ENCODE measurements at places on chromosomes 16 and 17. TPM values are rescaled to one million over a fixed set of nuclear protein-coding genes. Genes with fewer than 3 reads are reported as not detected.

GRCh38 chr16:25823891-25824290 is 132.1 kb downstream of the HS3ST4 start:
- DNase-seq: no peak

DNA sequence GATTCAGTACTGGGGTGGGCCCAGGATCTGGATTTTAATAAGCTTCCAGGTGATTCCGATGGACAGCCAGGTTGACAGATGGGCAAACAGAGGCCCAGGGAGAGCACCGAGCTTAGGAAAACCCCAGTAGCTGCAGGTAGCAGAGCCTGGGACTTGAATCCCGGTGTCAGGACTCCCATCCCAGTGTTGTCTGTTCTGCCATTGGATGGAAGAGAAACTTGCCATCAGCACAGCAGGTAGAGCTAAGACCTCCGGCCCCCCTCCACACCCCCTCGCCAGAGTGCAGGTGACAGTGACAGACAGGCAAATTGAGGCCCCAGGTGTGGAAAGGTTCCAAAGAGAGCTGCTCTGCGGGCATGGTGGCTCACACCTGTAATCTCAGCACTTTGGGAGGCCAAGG is 12.4 kb downstream of the KATNB1 start:
- no peak for DNase-seq

- DNase-seq: no peak
Measured at GRCh38 chr17:76491271-76492122, 9.7 kb downstream of the RHBDF2 start.

- DNase-seq: peak; percentile 95
Measured at GRCh38 chr16:15811481-15812400, 45.1 kb downstream of the MYH11 start.

GRCh38 chr16:65124212-65124548 is 2.3 kb upstream of the CDH11 start:
- DNase-seq: no peak

DNA sequence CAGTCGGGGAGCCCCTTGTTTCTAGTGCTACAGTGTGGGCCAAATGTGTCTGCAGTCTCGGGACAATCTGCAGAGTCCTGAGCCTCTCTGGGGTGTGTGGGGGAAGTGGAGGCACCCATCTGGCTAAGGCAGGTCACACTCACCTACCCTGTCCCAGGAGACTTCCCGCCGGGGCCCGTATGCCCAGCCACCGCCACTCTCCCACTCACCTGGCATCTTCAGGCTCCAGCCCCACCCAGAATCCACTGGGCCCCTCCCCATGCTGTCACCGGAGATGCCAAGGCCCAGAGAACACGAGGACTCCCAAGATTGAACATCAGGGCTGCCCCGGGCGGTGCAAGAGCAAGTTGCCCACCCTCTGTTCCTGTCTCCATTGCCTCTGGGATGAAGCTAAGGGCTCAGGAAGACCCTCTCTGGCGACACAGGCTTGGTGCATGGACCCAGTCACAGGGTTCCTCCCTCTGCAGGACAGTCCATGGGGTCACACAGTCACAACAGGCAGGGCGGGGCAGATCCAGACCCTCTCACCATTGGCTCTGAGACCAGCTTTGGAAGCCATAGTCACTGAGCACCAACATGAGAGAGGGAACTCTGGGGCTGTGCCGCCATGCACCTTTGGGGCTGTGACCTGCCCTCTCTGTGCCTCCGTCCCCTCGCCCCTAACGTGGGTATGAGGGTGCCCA is 38.1 kb downstream of the SREBF1 start:
- DNase-seq: no peak

DNA sequence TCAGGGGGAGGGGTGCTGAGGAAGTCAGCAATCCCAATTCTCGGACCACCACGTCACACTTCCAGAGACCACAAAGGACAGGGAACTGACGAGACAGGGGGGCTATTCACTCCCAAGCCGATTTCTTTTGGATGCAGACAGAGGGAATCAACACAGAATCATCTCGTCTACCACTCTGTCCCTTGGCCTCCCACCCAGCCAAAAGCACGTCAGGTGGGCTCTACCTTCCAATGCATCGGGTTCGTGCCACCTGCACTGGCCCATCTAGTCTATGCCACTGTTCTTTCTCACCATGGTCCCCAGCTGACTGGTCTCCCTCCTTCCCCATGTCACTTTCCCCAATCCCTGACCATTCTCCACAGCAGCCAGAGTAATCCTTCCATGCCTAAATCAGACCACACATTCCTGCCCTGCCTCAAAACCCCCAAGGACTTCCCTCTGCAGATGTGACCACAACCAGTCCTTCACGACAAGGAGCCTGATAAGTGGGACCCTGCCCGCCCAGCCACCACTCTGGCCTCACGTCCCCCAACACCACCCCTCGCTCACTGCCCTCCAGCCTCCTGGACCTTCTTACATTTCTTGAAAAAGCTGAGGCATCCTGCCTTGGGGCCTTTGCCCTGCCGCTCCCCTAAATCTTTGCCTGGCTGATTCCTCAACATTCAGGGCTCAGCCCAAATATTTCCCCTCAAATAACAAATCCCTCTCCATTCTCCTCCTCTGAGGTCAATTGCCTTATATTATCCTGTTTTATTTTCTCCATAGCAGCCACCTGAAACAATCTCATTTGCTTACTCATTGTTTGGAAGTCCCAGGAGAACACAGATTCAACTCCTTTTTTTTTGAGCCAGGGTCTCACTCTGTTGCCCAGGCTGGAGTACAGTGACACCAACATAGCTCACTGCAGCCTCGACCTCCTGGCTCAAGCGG is 70.4 kb downstream of the IL21R start:
- DNase-seq: no peak

DNA sequence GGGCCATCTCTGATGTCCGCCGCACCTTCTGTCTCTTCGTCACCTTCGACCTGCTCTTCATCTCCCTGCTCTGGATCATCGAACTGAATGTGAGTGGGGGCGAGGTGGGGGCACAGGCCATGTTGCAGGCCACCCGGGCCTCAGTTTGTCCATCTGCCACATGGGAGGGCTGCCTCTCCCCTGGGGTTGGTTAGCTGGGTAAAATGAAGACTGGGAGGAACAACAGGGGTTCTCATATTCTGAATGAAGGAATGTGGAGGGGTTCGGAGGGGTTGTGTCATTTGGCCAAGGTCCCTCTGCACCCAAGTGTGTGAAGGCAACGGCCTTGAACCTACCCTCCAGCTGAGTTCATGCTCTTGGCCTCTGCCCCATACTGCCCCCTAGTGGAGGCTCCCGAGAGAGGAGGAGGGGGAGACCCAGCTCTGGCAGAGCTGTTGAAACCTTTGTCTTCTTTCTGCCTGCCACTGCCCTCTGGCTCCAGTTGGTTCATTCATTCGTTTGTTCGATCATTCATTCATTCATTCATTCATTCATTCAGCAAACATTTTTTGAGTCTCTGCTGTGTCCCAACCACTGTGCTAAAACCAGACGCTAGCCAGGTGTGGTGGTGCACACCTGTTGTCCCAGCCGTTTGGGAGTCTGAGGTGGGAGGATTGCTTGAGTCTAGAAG is 11.4 kb upstream of the TCAP start:
- peak; percentile 36 for DNase-seq

- no peak for DNase-seq
Measured at GRCh38 chr16:86048221-86048620, 149.3 kb downstream of the IRF8 start.

GRCh38 chr17:32929588-32929987 is 1.6 kb downstream of the TMEM98 start:
- DNase-seq: no peak

GRCh38 chr17:18070861-18071340 is 16.8 kb upstream of the DRG2 start:
- peak; percentile 38 for DNase-seq

The MPV17L gene
- 1.1 TPM for total RNA-seq

The ZNF423 gene
- 13.5 TPM for total RNA-seq

The TNFRSF17 gene
- total RNA-seq: not detected

The GPR139 gene
- total RNA-seq: not detected

The CDH3 gene
- total RNA-seq: not detected

The TMEM238L gene
- not detected for total RNA-seq

The CDRT15 gene
- not detected for total RNA-seq
